ENCODE measurements at places on chromosomes 3 and 15.

DNA sequence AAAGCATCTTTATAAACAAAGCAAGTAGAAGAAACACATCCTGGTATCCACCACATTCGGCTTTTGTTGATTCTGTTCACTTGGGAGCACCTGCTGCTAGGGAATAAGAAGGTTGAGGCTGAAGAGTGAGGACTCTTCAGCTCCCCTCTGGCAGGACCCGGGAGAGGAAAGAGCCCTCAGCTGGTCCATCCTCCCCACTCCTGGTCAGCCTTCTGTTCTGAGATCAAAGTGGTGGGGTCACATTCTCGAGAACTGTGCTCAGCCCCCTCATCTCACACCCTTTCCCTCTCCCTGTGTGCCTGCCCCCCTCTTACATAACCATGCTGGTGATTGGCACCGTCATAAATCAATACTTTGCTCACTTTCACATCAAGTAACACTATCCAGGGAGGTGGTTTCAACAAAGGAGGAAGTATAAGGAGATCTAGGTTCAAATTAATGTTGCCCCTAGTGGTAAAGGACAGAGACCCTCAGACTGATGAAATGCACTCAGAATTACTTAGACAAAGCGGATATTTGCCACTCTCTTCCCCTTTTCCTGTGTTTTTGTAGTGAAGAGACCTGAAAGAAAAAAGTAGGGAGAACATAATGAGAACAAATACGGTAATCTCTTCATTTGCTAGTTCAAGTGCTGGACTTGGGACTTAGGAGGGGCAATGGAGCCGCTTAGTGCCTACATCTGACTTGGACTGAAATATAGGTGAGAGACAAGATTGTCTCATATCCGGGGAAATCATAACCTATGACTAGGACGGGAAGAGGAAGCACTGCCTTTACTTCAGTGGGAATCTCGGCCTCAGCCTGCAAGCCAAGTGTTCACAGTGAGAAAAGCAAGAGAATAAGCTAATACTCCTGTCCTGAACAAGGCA lies at the start of gene NR1I2:
Gene NR1I2, plus strand, starts transcription at position 772 of the 869 bp plus-strand sequence.
- DNase-seq = no peak

DNA sequence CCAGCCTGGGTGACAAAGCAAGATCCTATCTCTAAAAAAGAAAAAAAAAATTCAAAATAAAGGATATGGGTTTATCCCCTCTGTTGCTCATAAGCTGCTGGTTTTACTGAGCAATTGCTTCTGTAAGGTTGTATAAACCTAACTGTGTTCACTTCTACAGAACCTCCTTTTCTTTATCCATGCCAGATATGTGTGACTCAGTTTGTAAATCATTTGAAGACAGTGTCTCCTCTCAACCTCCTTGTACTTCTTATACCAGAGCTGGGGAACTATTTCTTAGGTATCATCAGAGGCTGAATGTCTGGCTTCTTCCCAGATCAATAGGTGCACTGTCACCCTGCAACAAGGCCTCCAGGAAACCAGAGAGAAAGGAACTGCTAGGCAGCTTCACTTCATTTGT lies 273.8 kb downstream of the CD47 start:
- DNase-seq = no peak

GRCh38 chr3:102069211-102069662 lies 219.9 kb downstream of the NFKBIZ start:
- DNase-seq = no peak

- DNase-seq = no peak
Observed at GRCh38 chr3:197533927-197534725, 21.6 kb downstream of the BDH1 start.

GRCh38 chr3:131505421-131505820 lies 2.6 kb upstream of the MRPL3 start:
- DNase-seq = no peak
